ENCODE measurements at places on chromosomes 4 and X.

DNA sequence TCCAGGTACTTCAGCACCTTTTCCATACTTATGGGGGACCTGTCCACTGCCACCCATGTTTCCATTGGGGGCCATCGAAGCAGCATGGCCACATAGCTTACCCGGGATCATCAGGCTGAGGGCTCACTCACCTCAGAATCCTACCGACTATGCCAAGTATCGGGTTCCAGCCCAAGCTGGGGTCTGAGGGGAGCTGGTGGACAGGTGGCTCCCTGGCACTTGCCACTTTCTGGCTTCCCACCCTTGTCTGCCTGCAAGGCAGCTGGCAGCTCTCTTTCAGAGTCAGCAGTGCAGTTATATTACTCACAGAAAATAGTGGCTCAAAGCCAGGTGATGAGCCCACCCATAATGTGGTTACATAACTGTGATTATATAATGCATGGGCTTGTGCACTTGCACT, 1153.8 kb downstream of the STIM2 start:
- no peak for DNase-seq

- DNase-seq: no peak
These were observed 181.9 kb downstream of the AFAP1 start for GRCh38 chr4:7757501-7758471.

DNA sequence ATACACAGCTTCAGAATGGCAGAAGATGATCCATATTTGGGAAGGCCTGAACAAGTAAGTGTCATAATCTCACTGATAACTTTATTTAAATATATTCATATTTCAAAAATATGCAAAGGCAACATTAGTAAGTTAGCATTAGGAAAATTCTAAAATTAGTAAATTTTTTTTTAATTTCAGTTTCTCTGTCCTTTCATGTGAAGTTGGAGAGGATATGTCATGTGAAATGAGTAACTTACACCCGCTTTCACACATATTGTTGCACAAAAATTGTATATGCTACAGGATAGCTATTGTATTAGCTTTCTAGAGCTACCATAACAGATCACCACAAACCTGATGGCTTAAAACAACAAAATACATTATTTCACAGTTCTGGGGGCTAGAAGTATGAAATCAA, 24.3 kb downstream of the NFKB1 start:
- no peak for DNase-seq

DNA sequence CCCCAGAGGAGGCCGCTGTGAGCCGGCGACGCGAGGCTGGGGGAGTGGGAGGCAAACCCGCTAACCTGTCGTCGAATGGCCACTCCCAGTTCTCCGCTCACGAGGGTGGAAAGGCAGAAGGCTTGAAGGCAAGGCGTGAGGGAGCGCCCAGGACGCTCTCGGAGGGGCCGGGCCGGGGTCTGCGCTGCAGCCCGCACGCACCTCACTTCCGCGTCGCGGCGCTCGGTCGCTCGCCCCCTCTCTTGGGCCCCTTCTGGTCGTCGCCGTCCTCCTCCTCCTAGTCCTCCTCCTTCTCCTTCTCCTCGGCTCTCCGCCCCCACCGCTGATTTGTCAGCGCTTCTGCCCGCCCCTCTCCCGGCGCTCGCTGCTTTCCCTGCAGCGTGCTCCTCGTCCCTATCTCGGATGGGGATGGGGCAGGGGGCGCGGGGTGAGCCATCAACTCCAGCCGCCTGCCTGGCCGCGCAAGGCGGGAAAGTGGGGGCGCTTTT, at the start of gene SNCA:
Gene SNCA, minus strand, starts transcription at position 265 of the 488 bp plus-strand sequence. CDS start 1,494 bp downstream, outside the sequence.
- DNase-seq: no peak

DNA sequence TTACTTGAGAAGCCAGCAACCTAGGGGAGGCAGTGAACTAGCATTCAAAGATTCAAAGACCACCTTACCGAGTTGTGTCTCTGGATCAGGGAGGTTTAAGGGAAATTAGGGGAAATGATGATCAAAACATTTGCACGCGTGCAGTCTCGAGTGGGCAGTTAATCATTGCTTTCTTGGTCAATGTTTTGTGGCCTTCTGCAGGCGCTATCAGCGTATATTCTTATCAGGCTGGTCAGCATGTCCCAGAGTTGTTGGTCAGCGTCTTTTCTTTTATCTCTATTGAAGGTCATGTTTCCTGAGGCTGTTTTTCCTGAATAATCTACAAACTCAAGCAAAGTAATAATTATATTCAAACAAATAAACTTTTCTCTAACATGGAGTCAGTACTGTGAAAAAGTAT, 84.0 kb upstream of the ZNF81 start:
- no peak for DNase-seq

DNA sequence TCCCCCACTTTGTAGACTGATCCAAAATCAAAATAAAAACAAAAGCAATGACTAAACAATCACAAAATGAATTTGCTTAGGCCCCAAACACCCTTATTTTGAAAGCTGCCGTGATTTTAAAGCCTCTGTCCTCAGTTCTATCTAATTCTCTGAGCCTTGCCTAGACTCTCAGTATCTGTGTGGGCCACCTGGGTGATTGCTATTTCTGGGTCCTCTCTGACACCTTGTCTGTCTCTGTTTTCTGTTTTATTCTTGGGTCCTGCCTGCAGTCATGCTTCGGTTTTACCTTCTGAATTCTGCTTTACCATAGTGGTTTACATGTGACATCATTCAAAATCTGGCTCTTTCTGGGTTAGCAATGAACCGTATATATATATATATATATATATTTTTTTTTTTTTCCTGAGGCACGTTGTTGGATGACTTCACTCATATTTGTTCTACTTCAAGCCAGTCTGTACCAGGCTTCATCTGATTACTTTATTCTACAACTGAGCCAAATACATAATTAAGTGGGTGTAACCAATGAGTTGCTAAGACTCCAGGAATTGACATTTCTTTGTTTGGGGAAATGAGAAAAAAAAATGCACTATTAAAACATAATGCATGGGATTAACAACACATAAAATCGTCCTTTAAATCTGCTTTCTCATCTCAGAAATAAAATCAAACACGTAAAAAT, 710.7 kb upstream of the SLIT2 start:
- DNase-seq: no peak

DNA sequence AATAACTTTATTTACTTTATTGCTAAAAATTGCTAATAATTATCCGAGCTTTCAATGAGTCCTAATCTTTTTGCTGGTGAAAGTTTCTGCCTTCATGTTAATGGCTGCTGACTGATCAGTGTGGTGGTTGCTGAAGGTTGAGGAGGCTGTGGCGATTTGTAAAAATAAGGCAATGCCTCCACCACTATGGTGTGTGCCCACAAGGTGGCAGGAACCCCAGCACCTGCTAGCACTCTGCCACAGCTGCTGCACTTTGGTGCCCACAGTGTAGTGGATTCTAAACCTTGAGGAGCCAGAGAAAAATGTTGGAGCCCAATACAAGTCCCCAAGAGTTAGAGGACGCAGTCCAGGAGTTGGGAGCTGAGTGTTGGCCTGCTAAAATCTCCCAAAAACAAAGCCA, 1237.1 kb downstream of the PCDH19 start:
- no peak for DNase-seq

DNA sequence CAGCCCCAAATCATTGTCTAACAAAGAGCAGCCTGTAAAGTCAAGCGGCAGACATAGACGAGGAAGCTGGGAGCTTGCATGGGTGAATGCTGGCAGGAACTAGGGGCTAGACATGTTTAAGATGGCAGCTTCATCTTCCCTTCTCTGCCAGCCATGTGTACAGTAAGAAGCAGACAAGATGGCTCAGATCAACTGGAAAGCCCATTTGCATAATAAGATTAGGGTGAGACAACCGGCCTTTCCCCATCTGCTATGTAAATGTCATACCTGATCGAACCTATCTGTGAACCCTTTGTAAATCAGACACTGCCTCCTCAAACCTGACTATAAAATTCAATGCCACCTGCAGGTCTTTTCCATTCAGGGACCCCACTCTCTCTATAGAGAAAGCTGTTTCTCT, 22.8 kb upstream of the HADH start:
- DNase-seq: no peak

DNA sequence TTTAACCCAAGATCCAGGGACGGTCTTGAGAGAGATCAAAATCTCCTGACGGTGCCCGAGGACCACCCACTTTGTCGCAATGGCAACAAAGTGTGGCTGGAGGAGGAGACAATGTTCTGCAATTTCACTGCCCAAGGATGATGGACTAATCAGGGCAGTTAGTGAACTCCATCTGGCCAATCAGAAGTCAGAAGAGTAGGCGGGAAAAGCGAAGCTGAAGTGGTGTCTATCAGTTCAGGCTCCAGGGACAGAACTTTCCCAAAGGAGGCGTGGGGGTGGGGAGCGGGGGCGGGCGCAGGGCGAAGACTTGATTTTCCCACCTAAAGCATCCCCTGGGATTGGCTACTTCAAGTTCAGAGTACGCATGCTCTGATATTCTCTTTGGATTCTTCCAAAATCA, 25.6 kb downstream of the SPACA5B start:
- no peak for DNase-seq

- no peak for DNase-seq
These were observed 186.7 kb upstream of the SLITRK2 start for GRCh38 chrX:145630806-145631435.

- DNase-seq: no peak
These were observed 210.6 kb upstream of the KLF3 start for GRCh38 chr4:38453253-38453881.

- DNase-seq: no peak
These were observed 19.3 kb downstream of the ARHGEF6 start for GRCh38 chrX:136761421-136761820.

GRCh38 chr4:86948276-86948675, 13.5 kb downstream of the AFF1 start:
- DNase-seq: no peak

GRCh38 chrX:113390531-113390930, 549.9 kb upstream of the AMOT start:
- DNase-seq: no peak

- no peak for DNase-seq
These were observed 61.2 kb downstream of the C4orf50 start for GRCh38 chr4:5957076-5957475.

DNA sequence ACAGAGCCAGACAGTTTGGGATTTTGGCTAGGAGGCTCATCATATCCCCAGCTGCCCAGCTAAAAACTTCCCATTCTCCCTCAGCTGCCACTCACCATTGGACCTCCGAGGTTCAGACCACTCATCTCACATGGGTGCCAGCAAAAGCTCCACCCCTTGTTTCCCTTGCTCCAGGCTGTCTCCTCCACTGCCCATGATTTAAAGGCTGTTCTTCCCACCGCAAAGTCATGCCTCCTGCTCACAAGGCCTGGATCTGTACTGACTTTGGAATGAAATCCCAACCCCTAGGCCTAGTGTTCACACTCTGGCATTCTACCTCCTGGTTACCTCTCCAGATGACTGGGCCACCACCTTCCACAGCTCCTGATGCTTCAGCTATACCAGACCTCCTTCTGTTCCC, 142.2 kb upstream of the EOLA2 start:
- DNase-seq: no peak

DNA sequence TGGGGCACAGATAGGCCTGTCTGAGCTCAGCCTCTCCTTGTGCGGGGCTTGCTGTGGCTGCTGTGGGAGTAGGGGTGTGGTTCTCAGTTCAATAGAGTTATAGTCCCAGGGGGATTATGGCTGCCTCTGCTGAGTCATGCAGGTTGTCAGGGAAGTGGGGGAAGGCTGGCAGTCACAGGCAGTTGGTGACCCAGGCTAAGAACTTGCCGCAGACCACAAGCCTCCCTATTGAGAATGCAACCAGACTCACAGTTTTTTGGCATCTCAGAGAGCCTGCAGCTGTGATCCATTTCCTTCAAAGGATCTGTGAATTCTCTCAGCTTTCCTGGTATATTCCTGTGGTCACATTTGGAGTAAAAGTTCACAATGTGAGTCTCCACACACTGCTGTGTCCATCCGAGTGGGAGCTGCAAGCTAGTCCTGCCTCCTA, 364.9 kb downstream of the ZNF674 start:
- no peak for DNase-seq

- no peak for DNase-seq
These were observed 72.5 kb downstream of the EVC2 start for GRCh38 chr4:5635826-5636195.

- DNase-seq: no peak
These were observed 40.7 kb downstream of the FANCB start for GRCh38 chrX:14832151-14832550.

DNA sequence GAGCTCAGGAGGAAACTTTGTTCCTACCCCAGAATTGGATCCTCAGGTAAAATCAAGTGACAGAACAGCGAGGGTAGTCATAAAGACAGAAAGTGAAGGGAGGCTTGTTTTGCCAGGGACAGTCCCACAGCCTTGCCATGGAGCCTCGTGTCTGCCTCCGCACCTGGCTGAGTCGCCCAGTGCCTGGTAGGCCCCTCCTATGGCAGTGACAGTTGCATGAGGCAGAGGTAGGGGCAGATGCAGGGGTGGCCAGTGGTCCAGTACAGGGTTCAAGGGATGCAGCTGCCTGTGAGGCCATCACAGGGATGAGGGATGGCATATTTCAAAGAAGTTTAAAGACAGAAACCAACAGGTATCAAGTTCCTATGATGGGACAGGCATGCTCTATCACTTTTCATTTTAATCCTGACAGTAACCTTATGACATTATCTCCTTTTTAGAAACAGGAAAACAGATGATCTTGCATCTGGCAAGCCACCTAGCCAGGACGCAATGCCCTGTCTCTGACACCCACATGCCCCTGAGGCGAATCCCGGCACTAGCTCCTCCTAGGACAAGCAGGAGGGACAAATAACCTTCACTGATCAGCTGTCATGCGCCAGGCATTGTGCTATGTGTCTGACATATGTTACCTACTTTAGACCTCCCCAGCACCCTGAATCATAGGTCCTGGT, 127.4 kb upstream of the ENPP6 start:
- DNase-seq: no peak

GRCh38 chrX:71227370-71228062, 4.5 kb downstream of the GJB1 start:
- no peak for DNase-seq

- DNase-seq: no peak
These were observed 2.0 kb upstream of the PGK1 start for GRCh38 chrX:78102091-78102490.

DNA sequence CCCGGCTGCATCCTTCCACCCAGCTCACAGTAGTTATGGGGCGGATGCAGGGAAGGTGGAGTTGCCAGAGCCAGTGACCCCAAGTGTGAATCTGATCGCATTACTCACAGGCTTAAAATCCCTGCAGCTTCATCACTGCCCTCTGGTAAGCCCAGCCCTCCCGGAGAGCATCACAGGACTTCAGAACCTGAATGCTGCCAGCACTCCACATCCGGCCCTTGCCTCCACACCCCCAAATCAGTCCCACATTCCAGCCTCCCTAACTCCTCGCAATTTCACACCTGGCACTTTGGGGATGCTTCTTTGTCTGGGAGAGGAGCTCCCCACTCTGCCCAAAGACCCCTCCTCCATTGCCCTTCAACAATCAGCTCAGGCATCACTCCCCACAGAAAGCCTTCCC, 15.6 kb downstream of the RASL11B start:
- no peak for DNase-seq

- no peak for DNase-seq
These were observed 12.4 kb upstream of the RGS12 start for GRCh38 chr4:3280466-3280865.

DNA sequence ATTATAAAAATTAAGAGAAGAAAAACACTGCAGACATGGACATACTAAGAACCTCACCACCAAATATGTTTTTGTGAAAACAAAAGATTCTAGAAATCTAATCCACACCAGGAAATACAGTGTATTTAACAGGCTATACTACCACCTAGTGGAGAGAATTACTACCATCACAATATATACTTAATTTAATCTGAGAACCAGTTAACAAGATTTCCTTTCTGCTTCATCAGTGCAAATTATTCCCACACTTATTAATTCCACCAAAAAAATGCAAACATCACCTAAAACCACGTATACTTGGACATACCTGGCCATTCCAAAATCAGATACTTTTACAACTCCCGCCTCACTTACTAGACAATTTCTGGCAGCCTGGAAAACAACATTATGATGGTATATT, 7.0 kb upstream of the TXK start:
- DNase-seq: no peak

Data from CD4-positive, alpha-beta T cell treated with Interleukin-15 for 1 hour (primary cell).